AG10803 (cell line): ENCODE measurements at places on chromosomes 1 and 21.

DNA sequence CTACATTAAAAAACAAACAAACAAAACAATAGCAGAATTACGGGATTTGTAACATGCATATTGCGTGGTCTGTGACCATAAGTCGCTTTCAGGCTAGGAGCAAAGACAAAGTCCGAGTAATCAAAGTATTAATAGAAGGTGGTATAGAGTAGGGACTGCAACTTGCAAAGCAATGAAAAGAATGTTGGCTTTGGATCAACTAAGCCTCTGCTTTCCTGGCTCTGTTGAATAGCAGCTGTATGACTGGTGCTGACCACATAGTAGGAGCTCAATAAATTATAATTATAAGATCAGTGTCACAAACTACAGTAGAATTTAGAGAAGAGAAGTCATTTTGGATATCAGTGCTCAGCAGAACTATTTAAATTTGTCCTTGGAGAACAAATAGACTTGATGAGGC is 586.4 kb downstream of the DPYD start:
- DNase-seq, result peak; percentile 94

GRCh38 chr1:230301822-230302221 is 124.3 kb downstream of the PGBD5 start:
- no peak for DNase-seq

GRCh38 chr1:234844479-234845031 is 234.6 kb upstream of the IRF2BP2 start:
- peak; percentile 23 for DNase-seq

DNA sequence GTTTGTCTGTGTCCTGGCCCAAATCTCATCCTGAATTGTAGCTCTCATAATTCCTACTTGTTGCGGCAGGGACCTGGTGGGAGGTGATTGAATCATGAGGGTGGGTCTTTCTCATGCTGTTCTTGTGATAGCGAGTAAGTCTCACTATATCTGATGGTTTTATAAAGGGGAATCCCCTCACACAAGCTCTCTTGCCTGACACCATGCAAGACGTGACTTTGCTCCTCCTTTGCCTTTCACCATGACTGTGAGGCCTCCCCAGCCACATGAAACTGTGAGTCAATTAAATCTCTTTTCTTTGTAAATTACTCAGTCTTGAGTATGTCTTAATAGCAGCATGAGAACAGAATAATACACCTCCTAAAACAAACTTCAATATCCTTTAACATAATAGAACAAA is 1065.6 kb downstream of the PLA2G4A start:
- no peak for DNase-seq

GRCh38 chr1:161261261-161262235 is 3.0 kb downstream of the PCP4L1 start:
- DNase-seq, result no peak
